ENCODE measurements at places on chromosomes 7 and 10.

DNA sequence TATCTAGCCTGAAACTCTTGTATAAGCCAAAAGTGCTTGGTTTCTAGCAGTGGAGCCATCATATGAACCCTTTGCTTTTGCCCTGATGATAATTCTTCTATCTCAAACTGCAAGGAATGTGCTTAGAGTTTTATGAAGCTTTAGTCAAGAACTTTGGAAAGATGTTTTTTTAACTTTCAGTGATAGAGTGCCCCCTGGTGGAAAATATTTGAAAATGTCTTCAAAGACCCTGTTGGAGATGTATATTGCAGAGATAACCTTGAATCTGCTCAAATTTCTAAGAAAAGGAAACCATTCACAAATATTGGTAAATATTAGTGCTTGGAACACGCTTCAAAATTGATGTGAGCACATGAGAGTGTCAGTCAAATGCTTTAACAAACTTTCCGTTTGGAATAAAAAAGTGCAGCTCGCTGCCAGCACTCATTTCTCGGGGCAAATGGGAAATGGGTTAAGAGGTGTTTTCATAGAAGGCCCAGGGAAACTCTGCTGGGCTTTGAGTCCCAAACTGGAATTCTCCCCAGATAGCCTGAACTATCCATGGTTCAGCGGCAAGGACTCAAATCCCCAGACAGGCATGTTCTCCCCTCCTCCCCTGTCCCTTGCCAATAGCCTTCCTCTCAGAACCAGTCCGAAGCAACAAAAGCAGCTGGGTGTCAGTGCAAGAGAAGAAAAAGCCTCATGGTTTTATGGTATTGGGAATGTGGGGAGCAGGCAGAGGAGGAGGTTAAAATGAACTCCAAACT is 129.3 kb downstream of the MYOF start:
- DNase-seq, result no peak

- DNase-seq, result no peak
Observed at GRCh38 chr7:134777470-134777869, 2.0 kb upstream of the CALD1 start.

- no peak for DNase-seq
Observed at GRCh38 chr7:158821171-158822031, 7.9 kb downstream of the ESYT2 start.

DNA sequence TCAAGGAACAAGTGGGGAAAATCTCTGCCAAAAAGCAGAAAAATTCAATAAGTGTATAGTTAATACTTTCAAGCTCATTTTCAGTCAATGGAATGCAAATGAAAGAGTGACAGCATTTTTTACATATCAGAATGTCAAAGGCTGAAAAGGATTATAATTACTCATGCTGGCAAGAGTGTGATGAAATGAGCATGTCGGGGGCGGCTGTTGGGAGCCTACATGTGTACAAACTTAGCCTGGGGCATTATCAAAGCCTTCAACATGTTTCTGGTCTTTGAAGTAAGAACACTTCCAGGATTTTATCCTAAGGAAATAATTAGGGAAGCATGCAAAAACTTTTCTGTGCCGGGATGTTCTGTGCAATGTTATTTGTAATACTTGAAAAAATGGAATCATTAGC is 221.7 kb upstream of the LYZL1 start:
- DNase-seq, result no peak

DNA sequence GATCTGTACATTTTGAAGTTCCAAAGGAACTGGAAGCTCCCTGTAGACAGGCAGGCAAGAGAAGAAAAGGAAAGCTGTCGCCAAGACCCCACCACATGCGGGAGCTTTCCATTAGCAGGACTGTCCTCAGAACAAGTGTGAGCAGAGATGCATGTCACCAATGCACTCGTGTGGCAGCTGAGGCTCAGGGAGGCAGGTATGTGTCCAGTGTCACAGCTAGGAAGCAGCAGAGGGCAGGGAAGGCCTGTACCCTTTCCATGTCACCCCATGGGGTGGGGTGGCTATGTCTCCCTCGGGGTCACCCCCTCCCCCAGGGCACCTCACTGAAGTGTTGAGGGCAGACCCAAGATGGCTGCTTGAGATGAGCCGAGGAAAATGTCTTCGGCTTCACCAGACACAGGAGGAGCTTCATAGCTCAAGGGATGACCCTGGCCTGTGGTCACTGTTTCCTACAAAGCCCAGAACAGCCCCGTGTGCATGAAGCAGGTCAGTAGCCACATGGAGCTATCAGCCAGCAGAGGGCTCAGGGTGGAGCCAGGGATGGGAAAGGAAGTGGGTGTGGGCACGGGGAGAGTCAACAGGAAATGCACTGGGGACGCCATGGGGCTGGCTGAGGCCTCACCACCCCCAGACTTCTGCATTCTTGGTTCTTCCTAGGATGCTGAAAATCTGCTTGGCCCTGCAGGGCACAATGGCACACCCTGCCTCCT is 96.6 kb downstream of the FAM53B start:
- DNase-seq, result peak; percentile 49

DNA sequence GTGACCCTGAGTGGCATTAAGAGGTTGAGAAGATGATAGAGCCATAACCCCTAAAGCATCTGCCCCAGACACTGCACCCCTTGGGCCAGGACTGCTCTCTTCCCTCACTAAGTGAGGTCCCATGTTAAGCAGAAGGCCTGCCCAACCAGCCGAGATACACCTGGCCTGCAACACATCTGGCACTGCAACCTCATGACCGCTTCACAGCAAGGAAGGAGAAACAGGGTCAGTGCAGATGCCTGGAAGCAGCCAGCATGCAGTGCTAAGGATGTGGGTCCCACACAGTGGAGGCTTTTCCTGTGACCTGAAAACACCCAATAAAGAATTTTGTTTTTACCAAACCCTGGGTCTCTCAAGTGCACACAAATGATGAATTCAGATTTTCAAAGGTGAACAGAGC is 7.4 kb downstream of the NOD1 start:
- no peak for DNase-seq

GRCh38 chr7:36625247-36625646 is 99.0 kb downstream of the AOAH start:
- no peak for DNase-seq

DNA sequence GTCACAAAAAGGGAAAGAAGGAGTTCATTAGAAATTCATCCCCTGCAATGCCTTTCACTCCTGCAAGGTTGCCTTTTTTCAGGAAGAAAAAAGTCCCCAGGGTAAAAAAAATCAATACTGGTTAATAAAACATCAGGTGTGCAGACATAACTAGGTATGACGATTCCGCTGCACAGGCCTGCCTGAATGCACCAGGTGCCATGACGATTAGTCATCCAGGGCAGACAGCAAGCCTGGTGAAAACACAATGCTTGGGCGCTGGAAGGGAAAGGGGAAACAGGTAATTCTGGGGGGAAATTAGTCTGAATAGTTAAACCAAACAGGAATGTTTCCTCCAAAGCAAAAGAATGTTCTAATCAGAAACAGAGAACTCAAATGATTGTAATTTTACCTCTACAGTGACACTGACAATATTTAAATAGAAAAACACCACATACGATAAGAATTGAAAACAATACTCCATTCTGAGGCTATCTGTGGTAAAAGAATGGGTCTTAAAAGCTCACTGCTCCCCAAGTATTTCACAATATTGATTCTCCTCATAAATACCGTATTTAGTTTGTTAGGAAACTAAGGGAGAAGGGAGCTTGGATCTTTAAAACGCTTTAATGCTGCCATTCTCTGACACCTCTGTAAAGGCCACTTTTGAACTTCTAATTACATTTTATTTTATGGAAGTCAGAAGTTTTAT is 45.2 kb downstream of the VPS41 start:
- DNase-seq, result no peak

DNA sequence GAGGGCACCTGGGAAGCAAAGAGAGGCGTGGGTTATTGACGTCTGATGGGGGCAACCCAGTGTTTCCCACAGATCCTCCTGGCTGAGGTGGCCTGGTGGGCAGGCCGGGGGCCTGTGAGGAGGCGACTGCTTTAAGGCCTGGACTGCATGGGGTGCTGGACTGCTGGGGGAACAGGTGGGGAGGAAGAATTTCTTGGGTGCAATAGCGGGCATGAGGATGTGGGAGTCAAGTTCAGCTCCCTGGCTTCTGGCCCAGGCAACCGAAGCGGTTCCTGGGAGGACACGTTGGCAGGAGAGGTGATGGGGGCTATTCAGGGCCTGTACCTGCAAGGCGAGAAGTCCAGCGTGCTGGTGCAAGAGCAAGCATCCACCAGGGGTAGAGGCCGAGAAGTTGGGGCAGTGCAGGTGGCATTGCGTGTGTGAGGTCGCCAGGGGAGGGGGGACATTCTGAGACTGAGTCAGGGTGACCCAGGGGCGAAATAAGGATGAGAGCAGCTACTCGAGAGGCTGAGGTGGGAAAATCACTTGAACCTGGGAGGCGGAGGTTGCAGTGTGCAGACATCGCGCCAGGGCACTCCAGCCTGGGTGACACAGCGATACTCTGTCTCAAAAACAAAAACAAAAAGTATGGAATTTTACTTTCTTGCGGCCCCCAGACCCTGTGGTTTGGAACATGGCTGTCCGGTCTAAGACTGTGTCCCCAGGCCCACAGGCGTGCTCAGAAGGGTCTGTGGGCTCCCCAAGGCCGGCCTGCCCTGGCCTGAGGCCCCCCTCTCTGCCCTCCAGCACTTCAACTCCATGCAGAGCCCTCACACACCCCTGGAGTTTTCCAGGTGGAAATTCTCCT is 53.6 kb upstream of the ELN start:
- DNase-seq, result no peak

GRCh38 chr10:92697663-92698511 is 8.1 kb downstream of the HHEX start:
- no peak for DNase-seq

DNA sequence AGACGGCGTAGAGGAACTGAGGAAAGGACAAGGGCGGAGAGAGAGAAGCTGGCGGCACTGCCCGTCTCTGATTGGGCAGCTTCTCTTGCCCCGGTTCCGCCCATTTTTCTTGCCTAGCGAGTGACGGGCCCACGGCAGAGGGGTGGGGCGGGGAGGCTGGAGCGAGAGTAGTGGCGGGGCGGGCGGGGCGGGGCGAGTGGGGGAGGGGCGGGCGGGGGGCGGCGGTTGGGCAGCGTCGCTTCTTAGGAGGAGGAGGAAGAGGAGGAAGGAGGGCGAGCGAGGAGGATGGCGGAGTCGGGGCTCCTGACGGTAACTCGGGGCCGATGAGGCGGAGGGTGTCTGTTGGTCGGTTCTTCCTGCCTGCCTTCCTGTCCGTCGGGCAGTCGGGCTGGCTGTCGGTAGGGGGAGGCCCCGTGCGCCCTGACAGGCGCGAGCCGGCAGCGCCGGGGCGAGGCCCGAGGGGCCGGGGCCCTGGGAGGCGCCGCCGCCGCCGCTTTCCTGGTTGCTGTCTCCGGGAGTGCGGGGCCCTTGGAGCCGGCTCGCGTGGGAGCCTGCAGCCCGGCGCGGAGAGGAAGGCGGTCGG is at the start of gene SHOC2:
SHOC2 (plus strand) TSS at position 256 of the 583 bp plus-strand sequence. CDS start 44,755 bp downstream, outside the sequence.
- peak; percentile 97 for DNase-seq

DNA sequence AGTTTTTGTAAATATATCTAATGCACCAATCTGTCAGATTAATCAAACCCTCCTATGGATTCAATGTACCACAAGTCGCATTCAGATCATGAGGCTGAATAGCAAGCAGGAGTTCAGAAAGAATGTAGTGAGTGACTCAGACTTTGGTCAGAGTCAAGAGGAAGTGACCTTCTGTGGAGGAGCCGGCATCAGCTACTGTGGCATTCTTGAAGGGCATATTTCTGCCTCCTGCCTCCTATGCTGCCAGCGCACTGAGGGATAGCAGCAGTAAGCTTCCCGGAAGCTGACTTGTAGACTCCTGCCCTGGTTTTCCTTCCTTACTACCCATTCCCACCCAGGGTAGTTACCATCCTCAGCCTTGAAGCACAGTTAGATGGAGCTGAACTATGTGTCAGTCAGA is 867.5 kb downstream of the NRG3 start:
- DNase-seq, result no peak

DNA sequence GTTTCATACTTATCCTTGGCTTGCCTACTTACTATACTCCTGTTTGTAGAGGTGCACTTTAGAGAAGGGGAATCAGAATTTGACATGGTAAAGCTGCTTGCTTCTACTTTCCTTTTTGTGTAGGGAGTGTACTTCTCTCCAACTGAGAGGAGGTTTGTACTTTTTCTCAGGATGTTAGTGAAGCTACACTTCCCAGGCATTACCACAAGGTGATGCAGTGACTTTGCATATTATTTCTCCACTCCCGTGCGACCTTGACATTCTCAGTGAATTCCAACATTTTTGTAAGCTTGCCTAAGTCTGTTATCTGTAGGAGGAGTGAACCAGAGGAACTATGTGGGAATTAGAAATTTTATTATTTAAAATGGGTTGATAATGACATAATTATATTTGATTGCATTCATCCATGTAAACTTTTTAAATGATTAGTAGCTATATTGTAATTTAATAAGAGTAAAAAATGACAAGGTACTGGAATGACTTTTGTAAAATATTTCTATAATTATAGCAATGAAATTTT is 5.2 kb downstream of the TAX1BP1 start:
- DNase-seq, result no peak

DNA sequence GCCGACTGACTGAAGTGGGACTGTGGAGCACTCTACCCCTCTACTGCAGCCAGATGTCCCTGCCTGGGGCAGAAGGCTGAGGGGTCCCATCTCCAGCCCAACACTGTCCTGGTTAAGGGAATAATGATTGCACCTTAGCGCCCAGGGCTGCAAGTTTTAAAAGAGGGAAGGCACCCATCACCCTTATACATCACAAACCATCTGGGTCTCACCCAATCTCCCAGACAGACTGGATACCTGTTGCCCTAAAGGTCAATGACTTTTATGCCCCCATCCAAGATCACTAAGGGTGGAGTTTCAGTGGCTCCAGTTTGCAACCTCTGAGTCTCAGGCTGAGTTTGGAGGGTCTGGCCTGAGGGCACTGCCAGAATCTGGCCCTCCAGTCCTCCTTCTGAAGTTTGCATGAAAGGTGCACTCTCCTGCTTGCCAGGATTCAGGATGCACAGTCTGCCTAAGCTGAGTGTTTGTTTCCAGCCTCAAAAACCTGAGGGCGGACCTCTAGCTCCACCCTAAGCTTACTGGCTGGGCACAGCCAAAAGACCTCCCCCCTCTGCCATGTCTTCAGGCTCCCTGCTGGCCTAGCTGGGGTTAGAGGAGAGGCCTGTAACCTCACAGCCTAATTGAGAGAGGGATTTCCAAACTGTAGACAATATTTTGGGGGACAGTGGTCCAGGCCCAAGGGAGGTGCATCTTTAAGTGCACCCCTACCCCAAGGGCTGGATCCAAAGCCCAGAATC is 2.5 kb upstream of the EMX2 start:
- no peak for DNase-seq

DNA sequence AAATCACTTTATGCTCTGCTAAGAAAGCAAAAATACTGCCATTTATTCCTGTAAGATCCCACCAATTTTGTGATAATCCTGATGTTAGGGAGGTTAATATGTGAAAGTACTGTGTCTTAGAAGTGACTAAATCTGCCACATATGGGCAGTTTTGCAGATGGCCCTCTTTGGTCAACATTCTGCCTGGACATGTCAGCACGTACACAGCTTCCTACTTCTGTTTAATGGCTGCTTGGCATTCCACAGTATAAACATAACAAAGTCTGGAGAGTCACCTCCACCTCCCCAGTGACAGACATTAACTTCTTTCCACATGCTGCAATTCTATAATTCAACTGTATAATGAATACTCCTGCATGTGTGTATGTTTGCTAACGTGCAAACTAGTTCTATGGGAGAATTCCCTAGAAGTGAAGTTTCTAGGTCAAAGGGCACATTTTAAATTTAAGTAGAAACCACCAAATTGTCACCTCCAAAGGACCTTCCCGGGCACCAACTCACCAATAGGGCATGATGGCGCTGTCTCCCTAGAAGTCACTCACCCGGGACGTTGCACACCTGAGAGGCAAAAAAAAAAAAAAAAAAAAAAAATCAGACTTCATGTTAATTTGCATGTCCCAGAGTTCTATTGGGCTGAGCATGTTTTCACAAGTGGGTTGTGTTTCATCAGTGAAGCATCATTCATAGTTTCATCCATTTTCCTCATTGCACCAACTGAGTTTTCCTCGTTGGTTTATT is 38.9 kb downstream of the MKI67 start:
- no peak for DNase-seq
